Neuronal stem cell (in vitro differentiated cells): ENCODE measurements at places on chromosomes 13 and 19.

DNA sequence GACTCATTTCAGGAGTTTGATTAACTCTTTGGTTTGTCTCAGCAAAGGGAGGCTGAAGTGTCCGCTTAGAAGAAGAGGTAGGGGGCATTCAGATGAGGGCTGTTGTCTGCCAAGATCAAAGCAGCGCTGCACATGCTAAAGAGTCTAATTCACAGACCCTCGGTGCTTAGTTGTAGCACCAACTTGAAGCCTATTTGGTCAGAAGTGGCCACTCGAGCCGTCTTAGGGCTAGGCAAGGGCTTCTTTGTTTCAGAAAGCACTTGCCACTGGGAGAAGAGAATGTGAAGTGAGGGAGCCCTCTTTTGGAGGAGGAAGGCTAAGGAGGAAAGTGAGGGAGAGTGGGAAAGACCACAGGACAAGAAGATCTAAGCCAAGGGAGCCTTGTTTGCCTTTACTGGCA lies 313.4 kb upstream of the TMTC4 start:
- DNase-seq, result peak; percentile 12
- H3K4me3 ChIP-seq, result no peak overlapping the region
- no peaks in the 10 kb centered on the region for H3K27me3 ChIP-seq
- no peaks in the 10 kb centered on the region for H3K36me3 ChIP-seq
- peaks cover 5% of the 10 kb centered on the region for H3K4me1 ChIP-seq

- H3K27me3 ChIP-seq, result no peaks in the 10 kb centered on the region
- no peak overlapping the region for H3K4me3 ChIP-seq
- no peak overlapping the region for H3K27ac ChIP-seq
- H3K36me3 ChIP-seq, result no peaks in the 10 kb centered on the region
Observed at GRCh38 chr13:59690857-59691500, 472.7 kb downstream of the DIAPH3 start.

DNA sequence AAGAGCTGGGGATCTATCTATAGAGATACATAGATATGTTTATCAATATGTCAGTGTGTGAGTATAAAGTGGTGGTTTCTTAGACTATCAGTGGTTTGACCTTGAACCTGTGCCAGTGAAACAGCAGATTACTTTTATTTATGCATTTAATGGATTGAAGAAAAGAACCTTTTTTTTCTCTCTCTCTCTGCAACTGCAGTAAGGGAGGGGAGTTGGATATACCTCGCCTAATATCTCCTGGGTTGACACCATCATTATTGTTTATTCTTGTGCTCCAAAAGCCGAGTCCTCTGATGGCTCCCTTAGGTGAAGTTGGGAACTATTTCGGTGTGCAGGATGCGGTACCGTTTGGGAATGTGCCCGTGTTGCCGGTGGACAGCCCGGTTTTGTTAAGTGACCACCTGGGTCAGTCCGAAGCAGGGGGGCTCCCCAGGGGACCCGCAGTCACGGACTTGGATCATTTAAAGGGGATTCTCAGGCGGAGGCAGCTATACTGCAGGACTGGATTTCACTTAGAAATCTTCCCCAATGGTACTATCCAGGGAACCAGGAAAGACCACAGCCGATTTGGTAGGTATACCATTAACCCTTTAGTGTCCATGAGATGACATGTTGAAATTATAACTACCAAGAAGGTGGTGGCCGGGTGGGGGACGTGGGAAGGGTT lies 880 bp downstream of the FGF9 start:
- DNase-seq, result peak; percentile 20
- no peak overlapping the region for H3K27ac ChIP-seq
- no peaks in the 10 kb centered on the region for H3K27me3 ChIP-seq

DNA sequence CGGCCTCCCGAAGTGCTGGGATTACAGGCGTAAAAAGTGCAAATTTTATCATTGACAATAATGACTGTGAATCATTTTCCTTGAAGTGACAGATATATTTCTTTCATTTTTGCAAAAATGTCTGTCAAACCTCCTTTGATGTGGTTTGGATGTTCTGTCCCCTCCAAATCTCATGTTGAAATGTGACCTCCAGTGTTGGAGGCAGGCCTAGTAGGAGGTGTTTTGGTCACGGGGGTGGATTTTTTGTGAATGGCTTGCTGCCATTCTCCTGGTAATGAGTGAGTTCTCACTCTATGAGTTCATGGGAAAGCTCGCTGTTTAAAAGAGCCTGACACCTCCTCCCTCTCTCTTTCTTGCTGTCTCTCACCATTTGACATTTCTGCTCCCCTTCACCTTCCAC lies 5.5 kb upstream of the SLC1A6 start:
- H3K36me3 ChIP-seq, result no peaks in the 10 kb centered on the region
- H3K4me1 ChIP-seq, result no peaks in the 10 kb centered on the region
- H3K27ac ChIP-seq, result no peak overlapping the region
- H3K4me3 ChIP-seq, result no peak overlapping the region

- H3K27ac ChIP-seq, result no peak overlapping the region
- no peak for DNase-seq
- H3K36me3 ChIP-seq, result peaks cover 90% of the 10 kb centered on the region
- H3K27me3 ChIP-seq, result no peaks in the 10 kb centered on the region
Observed at GRCh38 chr19:10780368-10780767, 55.6 kb downstream of the TMED1 start.
